HuH-7 (cell line): ENCODE measurements at places on chromosomes 2 and 18.

DNA sequence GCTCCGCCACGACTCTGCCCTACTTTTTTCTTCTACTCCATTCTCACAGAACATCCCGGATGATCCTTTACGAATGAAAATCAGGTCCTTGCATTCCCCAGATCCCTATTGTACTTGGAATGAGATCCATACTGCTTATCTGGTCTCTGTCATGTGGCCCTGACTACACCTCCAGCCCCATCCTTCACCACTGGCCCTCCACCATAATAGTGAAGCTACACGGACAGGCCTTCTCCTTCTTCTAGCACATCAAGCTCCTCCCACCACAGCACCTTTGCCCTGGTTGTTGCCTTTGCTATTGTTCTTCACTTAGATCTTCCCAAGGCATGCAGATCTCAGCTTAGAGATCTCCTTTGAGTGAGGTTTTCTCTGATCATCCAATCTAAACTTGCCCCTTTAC, 20.1 kb upstream of the RMDN2 start:
- no peak for DNase-seq

GRCh38 chr2:99928470-99929053, 213.8 kb downstream of the AFF3 start:
- no peak for DNase-seq

GRCh38 chr2:168835969-168836368, 33.5 kb downstream of the NOSTRIN start:
- no peak for DNase-seq

- peak; percentile 65 for DNase-seq
Measured at GRCh38 chr18:36186461-36187192, 670 bp upstream of the MOCOS start.

GRCh38 chr18:62505669-62506494, 16.9 kb upstream of the ZCCHC2 start:
- DNase-seq: no peak

GRCh38 chr2:100237770-100238169, 84.5 kb downstream of the LONRF2 start:
- DNase-seq: no peak

DNA sequence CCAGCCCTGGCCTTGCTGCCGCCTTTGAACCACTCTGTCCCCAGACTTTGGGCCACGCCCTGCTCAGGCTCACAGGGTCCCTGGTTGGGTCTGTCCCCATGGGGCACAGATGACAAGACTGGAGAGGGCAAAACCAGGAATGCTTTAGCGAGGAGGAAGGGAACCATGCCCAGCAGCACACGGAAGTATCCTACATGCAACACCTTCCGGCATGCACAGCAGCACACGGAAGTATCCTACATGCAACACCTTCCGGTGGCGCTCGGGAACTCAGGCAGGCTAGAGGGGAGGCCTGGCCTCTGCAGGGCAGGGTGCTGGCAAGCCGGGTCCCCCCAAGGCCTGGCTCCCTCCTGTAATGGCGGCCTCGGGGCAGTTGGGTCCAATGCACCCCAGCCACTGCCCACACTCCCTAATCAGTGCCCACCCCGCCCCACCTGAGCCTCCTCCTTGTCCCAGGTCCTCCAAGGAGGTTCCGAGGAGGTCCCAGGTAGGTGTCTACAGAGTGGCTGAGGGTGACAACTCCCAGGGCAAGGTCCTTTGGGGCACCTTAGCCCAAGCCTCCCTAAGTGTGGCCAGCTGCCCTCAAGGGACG, 33.6 kb upstream of the SNED1 start:
- no peak for DNase-seq

DNA sequence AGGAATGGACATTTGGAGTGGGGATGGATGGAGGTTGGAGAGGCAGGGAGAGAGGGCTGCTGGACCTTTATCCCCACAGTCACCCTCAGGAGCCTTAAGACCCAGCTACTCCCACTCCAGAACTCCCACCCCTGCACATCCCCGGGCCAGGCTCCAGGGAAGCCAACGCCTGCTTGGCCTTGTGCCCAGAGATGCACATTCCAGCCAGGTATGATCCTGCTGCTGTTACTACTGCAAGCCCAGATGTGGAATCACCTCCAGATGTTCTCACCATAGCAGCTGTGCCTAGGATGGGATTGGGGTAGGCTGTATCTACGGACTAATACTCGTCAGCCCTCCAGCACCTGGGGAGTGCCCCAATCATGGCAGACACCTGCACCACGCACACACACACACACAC, 71.7 kb downstream of the ZFP36L2 start:
- no peak for DNase-seq

DNA sequence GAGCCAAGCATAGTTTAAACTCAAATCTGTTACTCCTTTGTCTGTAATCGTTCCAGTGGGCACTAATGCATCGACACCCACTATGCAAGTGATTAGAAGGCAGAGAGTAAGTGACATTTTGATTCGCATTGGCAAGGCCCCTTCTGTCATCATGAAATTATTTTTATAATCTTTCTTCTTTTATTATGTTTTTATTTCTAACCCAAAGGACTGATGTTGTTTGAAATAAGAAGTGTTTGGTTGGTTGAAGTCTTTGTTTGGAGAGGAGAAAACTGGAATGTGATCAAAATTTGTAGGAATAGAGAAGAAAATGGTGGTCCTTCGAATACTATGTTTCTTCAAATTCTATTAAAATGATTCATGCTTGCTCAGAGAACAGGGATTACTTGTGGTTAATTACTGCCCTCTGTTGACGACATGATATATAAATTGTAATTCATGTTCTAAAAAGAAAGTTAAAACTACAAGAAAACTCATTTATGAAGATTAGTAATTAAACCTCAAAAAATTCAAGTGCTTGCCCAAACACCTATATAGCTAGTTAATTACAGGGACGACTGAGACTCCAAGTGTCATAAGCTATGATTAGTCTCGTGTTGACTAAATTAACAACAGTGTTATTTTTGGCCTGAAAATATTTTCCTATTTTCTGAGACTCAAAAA, 26.4 kb upstream of the TFPI start:
- DNase-seq: no peak

DNA sequence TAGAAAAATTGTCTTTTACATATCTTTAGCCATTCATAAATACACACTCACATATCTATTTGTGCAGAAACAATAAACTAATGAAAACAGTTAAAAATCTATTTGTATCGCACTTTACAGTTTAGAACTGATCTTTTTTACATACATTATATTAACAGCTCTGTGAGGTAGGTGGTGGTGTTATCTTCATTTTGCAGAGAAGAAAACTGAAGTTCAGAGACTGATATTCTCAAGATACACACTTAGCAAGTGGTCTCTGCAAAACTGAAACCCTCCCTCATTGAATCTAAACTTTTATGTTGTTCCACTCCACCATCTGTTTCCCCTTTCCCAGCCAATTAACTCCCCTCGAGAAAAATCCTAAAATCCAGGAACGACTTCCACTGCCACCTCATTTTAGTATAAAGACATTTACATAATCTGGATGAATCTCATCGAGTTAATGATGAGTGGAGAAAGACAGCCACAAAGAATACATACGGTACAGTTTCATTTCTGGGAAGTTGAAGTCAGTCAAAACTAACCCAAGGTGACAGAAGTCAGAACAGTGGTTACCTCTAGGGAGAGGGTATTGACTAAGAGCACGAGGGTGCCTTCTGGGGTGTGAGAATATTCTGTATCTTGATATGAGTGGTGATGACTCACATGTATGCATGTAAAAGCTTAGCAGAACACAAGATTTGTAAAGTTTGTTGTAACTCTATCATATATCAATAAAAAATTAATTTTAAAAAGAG, 524.2 kb upstream of the TCF4 start:
- no peak for DNase-seq

- no peak for DNase-seq
Measured at GRCh38 chr2:68813596-68813995, 57.6 kb downstream of the BMP10 start.

GRCh38 chr2:128157644-128158043, 66.6 kb downstream of the UGGT1 start:
- no peak for DNase-seq

DNA sequence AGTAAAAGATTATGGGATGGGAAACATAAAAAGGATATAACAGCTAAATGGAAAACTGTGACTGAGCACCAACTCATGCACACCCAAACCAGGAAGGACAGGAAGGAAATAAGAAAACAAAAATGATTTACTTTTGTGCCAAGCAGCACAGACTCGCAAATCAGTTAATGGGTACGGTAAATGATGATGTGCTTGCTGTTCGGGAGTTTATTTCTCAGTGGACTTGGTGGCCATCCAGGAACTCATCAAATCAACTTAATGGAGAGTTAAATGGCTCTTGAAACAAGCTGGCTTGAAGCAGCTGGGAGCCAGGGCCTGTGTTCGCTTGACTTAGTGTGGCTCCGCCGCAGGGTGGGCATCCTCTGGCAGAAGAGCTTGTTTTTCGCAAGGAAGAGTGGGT, 36.2 kb downstream of the MTCL1 start:
- no peak for DNase-seq

DNA sequence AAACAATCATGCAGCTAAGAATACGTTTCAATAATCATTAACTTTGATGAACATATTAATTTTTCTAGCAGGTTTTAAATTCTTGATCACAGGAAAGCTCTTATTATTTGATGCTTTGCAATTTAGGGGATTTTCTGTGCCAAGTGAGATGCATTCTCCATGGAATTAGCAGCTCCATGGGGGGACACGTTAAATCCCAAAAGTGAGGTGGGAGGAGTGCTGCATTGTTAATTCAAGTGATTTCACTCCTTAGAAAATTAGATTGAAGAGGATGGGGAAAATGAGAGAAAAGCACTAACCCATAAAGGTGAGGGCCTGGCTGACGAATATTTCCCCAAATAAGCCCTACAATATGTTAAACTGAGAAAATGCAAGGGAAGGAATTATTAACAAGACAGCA, 69.2 kb downstream of the ACVR1C start:
- no peak for DNase-seq

GRCh38 chr2:157256626-157257025, 879 bp upstream of the GALNT5 start:
- DNase-seq: no peak

GRCh38 chr18:34867520-34867919, 157.4 kb downstream of the DTNA start:
- peak; percentile 12 for DNase-seq

GRCh38 chr2:212147921-212148513, 390.6 kb downstream of the ERBB4 start:
- DNase-seq: no peak

- DNase-seq: no peak
Measured at GRCh38 chr2:200209030-200209429, 97.5 kb upstream of the SPATS2L start.

DNA sequence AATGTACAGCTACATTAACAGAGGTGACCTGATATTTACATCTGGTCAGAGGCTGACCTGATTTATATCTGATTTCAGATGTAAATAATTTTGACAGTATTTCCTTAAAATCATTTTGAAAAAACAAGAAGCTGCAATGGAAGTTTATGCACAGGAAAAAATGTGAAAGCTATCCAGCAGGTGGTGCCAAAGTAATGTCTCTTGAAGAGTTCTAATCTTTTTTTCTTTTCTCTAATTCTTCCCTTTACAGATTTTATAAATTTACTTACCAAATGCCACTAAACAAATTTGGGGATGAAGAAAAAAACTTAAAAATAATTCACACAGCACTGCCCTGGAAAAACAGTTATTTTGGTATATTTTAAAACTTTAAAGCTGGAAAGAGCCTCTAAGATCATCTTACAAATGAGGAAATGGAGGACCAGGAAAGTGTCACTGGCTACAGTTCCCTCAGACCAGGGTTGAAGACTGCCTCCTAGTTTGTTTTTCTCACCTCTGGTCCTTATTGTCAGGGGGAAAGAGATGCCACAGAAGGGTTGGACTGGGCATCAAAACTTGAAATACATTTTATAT, 16.4 kb upstream of the FBLN7 start:
- DNase-seq: no peak

DNA sequence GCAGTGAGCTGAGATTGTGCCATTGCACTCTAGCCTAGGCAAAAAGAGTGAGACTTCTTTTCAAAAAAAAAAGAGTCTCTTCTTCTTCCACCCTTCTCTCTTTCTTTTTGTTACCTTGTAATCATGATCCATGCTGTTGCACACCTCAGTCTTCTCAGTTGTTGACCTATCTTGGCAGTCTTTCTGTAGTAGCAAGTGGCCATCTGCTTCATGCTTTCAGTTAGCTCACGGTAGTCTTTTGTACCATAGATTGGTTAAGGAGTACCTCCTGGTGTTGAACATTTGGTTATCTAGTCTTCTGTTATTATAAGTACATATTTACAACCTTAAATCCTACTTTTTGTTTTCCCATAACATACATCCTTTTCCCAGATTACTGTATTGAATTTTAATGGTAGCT, 3.1 kb downstream of the GORASP2 start:
- DNase-seq: no peak

DNA sequence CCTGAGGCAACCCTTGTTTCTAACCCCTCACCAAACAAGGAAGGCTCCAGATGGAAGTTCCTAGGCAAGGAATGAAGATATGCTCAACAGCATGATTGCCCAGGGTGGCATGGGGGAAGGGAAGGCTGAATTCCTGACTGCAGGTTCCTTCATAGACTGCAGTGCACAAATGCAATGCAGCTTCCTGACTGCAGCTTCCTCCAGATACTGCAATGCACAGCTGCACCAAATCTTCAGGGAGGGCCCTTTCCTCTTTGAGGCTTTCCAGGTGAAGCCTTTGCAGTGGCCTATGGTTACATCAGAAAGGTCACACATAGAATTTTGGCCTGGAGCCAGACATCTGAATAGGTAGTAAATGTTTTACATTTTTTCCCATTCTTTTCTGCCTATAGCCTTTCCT, 58.8 kb upstream of the DYNAP start:
- DNase-seq: no peak

DNA sequence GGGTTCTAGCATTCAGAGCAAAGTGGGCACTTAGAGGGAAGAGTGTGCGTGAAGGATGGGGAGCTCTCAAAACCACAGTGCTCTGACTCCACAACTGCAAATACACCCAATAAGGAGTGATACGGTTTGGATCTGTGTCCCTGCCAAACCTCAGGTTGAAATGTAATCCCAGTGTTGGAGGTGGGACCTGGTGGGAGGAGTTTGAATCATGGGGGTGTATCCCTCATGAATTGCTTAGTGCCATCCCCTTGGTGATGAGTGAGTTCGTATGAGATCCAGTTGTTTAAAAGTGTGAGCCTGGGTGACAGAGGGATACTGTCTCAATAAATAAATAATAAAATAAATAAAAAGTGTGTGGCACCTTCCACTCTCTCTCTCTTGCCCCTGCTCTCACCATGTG, 50.3 kb upstream of the CCDC85A start:
- DNase-seq: no peak
